ENCODE measurements at places on chromosomes 2 and 18.

GRCh38 chr2:197256547-197257170, 53.9 kb downstream of the ANKRD44 start:
- DNase-seq: no peak

- no peak for DNase-seq
Observed at GRCh38 chr2:231573698-231574421, 18.8 kb upstream of the TEX44 start.

DNA sequence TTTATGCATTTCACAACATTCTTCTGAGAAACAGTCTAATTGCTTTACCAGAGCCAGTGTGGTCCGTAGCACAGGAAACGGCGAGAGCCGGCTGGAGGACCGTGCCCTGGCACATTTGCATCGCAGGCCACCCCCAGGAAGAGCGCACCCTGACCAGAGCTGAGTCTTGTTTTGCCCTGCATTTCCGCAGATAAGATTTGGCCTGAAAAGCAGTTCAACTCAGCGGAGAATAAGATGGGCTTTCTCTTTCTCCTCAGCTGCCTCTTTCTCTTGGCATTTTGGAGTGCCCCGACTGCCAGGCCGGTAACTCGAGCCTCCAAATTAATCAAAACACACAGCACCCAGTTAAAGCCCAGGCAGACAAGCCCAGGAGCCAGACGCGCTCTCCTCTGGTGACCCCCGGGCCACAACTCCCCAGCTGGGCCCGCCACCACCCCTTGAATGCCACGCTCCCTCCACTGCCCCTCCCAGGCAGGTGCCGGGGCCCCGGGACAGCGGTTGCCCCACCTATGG, 464 bp downstream of the COL4A4 start:
- DNase-seq: no peak

DNA sequence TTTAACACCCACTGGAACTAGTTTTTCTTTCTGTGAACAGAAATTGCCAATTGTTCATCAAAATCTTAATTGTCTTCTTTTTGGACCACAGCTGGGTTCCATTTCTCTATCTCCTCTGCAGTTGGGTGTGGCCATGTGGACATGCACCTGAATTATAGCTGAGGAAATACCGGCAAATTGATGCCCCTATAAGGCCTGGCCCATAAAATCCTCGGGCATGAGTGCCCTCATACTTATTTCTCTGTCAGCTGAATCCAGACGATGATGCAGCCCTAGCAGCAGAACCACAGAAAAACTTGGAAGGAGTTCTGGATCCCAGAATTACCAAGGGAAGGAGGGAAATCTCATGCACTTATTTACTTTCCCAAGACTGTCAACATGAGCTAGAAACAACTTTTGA, 249.0 kb downstream of the CYRIA start:
- DNase-seq: no peak

DNA sequence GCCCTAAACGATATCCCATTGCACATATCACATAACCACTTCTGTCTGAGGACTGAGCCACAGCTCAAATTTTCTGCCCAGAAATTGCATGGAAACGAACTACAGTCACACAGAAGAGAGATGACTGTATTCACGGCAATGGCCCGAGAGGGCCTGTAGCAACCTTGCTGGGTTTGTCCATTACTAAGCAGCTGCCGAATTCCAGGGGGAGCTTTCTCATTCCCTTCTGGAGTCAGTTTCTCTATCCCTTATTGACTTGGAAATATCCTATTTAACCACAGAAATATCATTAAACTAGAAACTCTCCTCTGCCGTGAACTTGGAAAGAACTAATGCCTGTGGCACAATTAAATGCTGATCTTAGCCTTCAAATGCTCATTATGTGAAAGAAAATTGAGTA, 183.9 kb downstream of the DNER start:
- DNase-seq: no peak

- DNase-seq: no peak
Observed at GRCh38 chr18:55925772-55926171, 337.8 kb upstream of the TCF4 start.

- no peak for DNase-seq
Observed at GRCh38 chr2:48572816-48573215, 42.9 kb downstream of the STON1 start.

GRCh38 chr18:78776151-78776550, 203.5 kb upstream of the SALL3 start:
- no peak for DNase-seq

GRCh38 chr18:670522-670921, 13.1 kb downstream of the TYMS start:
- no peak for DNase-seq

DNA sequence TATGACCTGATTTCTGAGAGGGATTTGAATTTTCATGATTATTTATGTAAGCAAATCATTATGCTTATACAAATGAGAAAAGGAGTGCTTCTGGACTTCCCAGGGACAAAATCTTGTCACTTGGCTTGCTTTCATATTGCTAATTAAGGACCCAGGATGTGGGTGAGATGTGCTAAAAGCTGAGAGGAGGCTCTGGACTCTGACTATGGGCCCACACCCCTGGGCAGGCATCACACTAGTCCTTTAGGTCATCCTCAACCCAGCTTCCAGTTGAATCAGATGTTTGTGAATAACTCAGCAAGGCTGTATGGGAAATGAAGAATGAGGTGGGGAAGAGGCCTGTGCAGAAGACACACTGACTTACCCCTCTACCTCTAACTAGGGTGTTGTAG, 11.9 kb downstream of the IL1B start:
- no peak for DNase-seq

DNA sequence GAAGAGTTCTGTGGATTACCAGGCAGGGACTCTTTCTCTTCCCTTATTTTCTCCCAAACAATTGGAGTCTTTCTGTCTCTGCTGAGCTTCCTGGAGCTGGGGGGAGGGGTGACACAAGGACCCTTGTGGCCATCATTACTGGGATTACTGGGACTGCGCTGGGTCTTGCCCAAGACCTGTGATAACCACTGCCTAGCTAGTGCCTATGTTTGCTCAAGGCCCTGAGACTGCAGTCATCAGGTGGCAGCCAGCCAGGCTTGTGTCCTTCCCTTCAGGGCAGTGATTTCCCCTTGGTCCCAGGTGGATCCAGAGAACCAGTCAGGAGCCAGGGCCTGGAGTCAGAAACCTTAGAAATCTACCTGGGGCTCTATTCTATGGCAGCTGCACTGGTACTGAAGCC, 355.6 kb downstream of the PARD3B start:
- no peak for DNase-seq

GRCh38 chr18:73954268-73954667, 193.4 kb downstream of the FBXO15 start:
- peak; percentile 29 for DNase-seq

- peak; percentile 71 for DNase-seq
Observed at GRCh38 chr2:11582862-11583752, 49.3 kb downstream of the GREB1 start.

DNA sequence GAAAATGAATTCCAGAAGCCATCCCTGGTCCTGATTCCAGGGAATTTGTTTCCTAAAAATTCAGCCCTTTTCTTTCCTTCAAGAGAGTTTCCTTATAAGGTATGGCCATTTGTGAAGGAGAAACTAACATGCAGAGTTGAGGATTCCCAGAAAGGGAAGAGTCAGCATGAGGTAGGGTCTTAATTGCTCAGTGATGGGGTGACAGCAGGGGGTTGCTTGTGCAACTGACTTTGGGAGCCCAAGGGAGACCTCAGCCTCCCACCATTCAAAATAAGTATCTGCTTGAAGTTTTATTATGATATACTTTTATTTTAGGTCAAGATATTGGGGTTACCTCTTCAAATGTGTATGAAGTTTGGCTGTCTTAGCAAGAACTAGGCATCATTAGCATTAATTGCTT, 74.9 kb upstream of the CELF4 start:
- DNase-seq: no peak

- no peak for DNase-seq
Observed at GRCh38 chr2:207782238-207783030, 12.7 kb upstream of the FZD5 start.

- DNase-seq: no peak
Observed at GRCh38 chr2:25566694-25567093, 106.7 kb downstream of the DTNB start.
